Suprapubic skin (tissue), 4 donors: ENCODE measurements at places on chromosomes 13 and 19. TPM values are rescaled to one million over a fixed set of nuclear protein-coding genes. Genes with fewer than 3 reads are reported as not detected.

DNA sequence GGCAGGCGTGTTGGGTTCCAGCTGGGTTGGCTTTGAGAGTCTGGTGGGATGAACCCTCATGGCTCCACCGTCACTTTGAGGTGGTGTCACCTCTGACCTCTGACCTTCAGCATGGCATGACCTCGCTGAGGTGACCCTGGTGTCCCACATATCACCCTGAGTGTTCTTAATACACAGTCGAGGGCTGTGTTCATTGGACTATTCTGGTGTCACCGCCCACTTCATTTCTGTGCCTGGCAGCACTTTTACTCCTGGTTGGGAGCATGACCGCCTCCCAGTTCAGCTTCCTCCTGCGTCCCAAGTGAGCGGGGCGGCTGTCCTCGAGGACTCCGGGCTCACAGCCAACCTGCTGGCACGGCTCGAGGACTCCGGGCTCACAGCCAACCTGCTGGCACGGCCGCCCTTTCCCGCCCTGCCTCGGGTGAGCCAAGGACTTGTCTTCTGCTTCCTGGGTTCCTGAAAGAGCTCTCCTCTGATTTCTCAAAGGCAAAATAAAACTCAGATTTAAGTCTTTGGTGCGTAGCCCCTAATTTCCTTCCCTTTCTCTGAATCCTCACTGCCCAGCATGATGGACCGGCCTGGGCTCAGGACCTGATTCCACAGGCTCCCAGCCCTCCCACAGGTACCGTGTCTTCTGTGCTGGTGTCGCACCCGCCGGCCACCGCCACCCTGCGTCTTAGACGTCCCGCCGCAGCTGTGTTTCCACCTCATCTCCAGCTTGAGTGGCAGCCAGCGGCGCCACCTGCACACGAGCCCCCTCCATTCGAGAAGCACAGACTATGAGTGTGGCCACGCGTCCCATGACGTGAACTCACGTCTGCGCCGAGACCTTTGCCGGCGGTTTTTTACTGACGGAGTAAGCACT, 10.4 kb downstream of the ATP4B start:
- no peaks in the 10 kb centered on the region for H3K27me3 ChIP-seq
- peaks cover 24% of the 10 kb centered on the region for H3K4me1 ChIP-seq
- no peaks in the 10 kb centered on the region for H3K36me3 ChIP-seq

DNA sequence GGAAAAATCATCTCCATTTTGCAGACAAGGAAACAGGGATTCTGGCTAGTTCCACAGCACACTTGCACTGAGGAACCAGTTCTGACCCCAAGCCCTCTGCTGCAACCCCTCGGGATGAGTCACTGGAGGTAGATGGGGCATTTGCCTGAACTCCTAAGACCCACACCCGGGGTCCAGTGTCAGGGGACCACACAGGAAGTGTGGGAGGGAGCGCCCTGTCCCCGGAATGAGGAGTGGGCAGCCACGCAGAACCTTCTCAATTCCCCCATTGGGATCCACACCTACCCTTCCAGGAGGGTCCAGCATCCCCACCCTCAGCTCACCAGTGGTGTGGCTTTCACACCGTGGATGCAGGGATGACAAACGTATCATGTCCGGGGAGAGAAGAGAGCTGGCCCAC, 62.7 kb downstream of the TSHZ3 start:
- no peaks in the 10 kb centered on the region for H3K36me3 ChIP-seq
- no peaks in the 10 kb centered on the region for H3K27me3 ChIP-seq
- DNase-seq, result no peak

Gene ILF3
- total RNA-seq, result 280 TPM

- no peak overlapping the region for H3K4me3 ChIP-seq
- H3K27ac ChIP-seq, result no peak overlapping the region
- DNase-seq, result no peak
- no peaks in the 10 kb centered on the region for H3K36me3 ChIP-seq
- H3K4me1 ChIP-seq, result no peaks in the 10 kb centered on the region
- H3K27me3 ChIP-seq, result peaks cover 16% of the 10 kb centered on the region
Observed at GRCh38 chr19:42140125-42140754, 8.0 kb upstream of the POU2F2 start.

Gene BST2
- total RNA-seq, result 9.4 TPM

DNA sequence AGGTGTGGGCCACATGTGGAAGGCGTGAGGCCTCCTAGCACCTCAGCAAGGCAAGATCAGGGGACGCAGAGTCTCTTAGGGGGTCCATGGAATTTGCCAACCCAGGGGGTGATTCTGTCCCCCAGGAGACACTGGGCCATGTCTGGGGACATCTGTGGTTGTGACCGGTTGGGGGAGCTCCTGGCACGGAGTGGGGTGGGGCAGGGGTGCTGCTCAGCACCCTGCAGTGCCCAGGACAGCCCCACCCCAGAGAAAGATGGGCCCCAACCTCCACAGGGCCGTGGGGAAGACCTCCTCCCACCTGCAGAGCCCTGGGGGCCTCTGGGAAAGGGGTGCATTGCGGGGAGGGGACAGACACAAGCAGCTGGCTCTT, 4.0 kb downstream of the MKNK2 start:
- H3K4me1 ChIP-seq, result peaks cover 86% of the 10 kb centered on the region
- peaks cover 39% of the 10 kb centered on the region for H3K36me3 ChIP-seq
- H3K4me3 ChIP-seq, result peak overlapping the region; percentile 85
- H3K27ac ChIP-seq, result peak overlapping the region; percentile 93

- H3K27me3 ChIP-seq, result no peaks in the 10 kb centered on the region
- H3K4me1 ChIP-seq, result no peaks in the 10 kb centered on the region
- H3K27ac ChIP-seq, result no peak overlapping the region
- H3K36me3 ChIP-seq, result peaks cover 80% of the 10 kb centered on the region
- DNase-seq, result no peak
- H3K4me3 ChIP-seq, result no peak overlapping the region
Observed at GRCh38 chr13:24450530-24450929, 62.0 kb downstream of the PARP4 start.

GRCh38 chr13:75766636-75767035, 130.5 kb downstream of the LMO7 start:
- H3K27ac ChIP-seq, result no peak overlapping the region
- no peaks in the 10 kb centered on the region for H3K27me3 ChIP-seq
- no peak for DNase-seq
- peaks cover 35% of the 10 kb centered on the region for H3K4me1 ChIP-seq
- H3K36me3 ChIP-seq, result no peaks in the 10 kb centered on the region

DNA sequence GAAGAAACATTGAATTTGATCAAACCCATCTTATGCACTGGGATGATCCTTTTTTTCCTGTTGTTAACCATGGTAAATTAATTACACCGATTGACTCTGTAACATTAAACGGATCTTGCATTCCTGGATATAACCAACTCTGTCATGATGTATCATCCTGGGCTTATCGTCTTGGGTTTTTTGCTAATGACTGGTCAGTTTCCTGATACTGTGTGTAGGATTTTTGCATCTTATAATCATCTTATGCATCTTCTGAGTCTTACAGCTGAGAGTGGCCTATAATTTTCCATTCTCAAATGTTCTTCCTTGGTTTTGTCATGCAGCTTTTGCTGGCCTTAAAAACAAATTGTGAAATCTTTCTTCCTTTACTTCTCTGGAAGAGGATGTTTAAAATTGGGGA, 12.8 kb downstream of the DCUN1D2 start:
- no peak overlapping the region for H3K27ac ChIP-seq
- H3K4me3 ChIP-seq, result no peak overlapping the region
- H3K4me1 ChIP-seq, result no peaks in the 10 kb centered on the region
- DNase-seq, result no peak
- no peaks in the 10 kb centered on the region for H3K27me3 ChIP-seq

DNA sequence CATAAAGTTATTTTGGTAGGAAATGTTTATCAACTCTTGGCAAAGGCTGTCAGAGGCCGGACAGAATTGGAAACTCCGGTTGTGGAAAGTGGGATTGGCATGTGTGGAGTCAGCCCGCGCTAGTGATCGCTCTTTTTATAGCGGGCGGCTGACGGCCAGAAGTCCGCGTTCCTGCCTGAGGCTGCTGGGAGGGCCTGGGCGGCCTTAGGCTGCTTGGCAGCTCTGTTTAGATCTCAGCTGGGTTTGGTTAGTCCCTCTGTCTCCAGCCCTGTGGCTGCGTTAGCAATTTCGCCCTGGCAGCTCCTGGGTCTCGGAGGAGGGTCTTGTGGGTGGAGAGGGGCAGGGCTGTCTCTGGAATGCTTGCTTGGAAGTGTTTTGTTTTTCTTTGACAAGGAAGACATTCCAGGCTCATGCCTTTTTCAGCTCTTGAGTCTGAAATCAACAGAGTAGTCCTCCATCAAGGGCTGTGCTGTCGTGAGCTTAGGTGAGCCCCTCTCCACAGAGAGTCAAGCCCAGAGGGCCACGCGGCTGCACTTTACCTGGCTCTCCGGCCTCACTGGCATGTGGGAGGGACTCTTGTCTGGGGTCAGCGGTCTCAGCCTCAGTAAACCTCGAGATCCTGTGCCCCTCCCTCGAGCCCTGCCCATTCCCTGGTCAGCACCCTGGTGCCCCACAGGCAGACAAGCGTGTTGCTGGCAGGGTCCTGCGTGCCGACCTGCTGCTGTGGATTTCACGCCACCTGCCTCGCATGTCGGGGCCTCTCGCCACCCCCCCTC, 22.5 kb downstream of the DOT1L start:
- H3K36me3 ChIP-seq, result peaks cover 62% of the 10 kb centered on the region
- peak overlapping the region; percentile 16 for H3K4me3 ChIP-seq
- peak; percentile 90 for DNase-seq
- no peaks in the 10 kb centered on the region for H3K27me3 ChIP-seq

Gene CABP5
- total RNA-seq, result not detected

- DNase-seq, result no peak
- H3K27ac ChIP-seq, result no peak overlapping the region
- H3K36me3 ChIP-seq, result peaks cover 30% of the 10 kb centered on the region
Observed at GRCh38 chr13:49165798-49166752, 54.1 kb upstream of the MLNR start.

DNA sequence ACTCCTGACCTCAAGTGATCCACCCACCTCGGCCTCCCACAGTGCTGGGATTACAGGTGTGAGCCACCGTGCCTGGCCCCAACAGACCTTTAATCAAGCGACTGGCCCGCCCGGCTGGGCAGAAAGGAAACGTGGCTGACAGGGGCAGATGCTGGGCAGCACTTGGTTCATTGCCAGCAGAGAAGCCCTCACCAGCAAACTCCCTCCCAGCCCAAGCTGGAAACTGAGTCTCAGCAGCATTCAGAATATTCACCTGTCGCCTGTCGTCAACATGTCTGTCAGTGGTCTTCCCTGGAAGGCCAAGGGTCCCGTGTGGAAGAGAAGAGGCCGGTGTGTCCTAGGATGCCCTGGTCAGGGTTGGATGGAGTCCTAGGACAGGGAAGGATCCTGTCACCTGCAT, 245.0 kb downstream of the TEX29 start:
- no peak for DNase-seq
- H3K27me3 ChIP-seq, result peaks cover 8% of the 10 kb centered on the region
- no peak overlapping the region for H3K27ac ChIP-seq
- no peak overlapping the region for H3K4me3 ChIP-seq

- H3K36me3 ChIP-seq, result no peaks in the 10 kb centered on the region
- peaks cover 7% of the 10 kb centered on the region for H3K4me1 ChIP-seq
- DNase-seq, result no peak
- H3K27me3 ChIP-seq, result peaks cover 4% of the 10 kb centered on the region
- peak overlapping the region; percentile 32 for H3K27ac ChIP-seq
- no peak overlapping the region for H3K4me3 ChIP-seq
Observed at GRCh38 chr13:109971456-109972090, 185.2 kb upstream of the IRS2 start.

DNA sequence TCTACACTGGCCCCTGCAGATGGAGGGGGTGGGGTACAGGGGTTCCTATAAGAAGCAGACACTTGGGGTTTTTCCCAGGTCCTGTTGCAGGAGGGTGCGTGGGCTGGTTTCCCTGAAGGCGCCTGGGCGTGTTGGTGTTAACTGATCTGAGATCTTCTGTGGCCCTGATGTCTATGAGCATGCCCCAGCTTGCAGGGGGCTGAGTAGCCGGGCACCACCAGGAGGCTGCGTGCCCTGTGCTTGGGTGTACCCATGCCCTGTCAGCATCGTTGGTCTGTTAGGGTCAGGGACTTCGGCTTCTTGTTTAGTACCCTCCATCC, 45.3 kb downstream of the CAPN12 start:
- H3K27ac ChIP-seq, result peak overlapping the region; percentile 84
- no peaks in the 10 kb centered on the region for H3K27me3 ChIP-seq
- peaks cover 36% of the 10 kb centered on the region for H3K36me3 ChIP-seq
- no peak overlapping the region for H3K4me3 ChIP-seq
- DNase-seq, result no peak

GRCh38 chr13:25151626-25152195, 20.4 kb downstream of the AMER2 start:
- no peak for DNase-seq
- H3K4me1 ChIP-seq, result no peaks in the 10 kb centered on the region
- no peak overlapping the region for H3K4me3 ChIP-seq
- no peaks in the 10 kb centered on the region for H3K36me3 ChIP-seq
- H3K27ac ChIP-seq, result no peak overlapping the region

DNA sequence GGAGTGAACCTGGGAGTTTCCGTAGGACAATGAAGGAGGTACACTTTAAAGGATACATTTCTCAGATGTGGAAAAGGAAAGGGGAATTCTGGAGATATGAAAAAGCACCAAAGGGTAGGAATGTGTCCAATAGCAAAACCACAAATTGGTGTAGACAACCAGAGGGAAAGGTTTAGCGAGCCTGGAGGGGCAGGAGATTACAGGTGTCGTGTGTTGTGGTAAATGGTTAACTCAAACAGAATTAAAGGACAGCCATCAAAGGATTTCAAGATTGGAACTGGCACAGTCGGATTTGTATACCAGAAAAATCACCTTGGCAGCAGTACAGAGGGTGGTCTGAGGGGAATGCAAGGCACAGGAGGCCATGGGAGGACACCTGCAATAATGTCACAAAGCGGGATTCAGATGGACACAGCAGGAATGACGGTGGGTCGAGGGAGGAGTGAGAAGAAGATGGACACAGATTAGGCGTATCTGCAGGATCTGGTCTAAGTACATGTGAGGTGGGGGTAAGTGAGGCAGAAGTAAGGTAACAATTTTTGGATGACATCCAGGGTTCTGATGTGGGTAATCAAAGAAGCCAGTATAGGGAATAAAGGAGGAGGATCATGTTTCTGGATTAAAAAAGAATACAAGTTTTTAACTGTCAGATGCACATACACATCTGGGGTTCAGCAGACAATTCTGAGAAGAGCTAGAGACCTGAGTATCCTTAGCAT, 361.6 kb downstream of the KLF12 start:
- no peaks in the 10 kb centered on the region for H3K36me3 ChIP-seq
- DNase-seq, result no peak
- no peaks in the 10 kb centered on the region for H3K27me3 ChIP-seq
- no peak overlapping the region for H3K4me3 ChIP-seq
- no peak overlapping the region for H3K27ac ChIP-seq

Gene CYP2A7
- total RNA-seq, result not detected

Gene DAND5
- not detected for total RNA-seq

Gene LSR
- 67.4 TPM for total RNA-seq

Gene KIR2DL3
- not detected for total RNA-seq

- peaks cover 47% of the 10 kb centered on the region for H3K36me3 ChIP-seq
- no peak for DNase-seq
- H3K27me3 ChIP-seq, result no peaks in the 10 kb centered on the region
Observed at GRCh38 chr19:55597501-55597921, 1.8 kb downstream of the FIZ1 start.

- no peaks in the 10 kb centered on the region for H3K36me3 ChIP-seq
- no peak overlapping the region for H3K4me3 ChIP-seq
- peaks cover 4% of the 10 kb centered on the region for H3K4me1 ChIP-seq
- no peak overlapping the region for H3K27ac ChIP-seq
Observed at GRCh38 chr13:44385401-44385800, 11.8 kb downstream of the SERP2 start.

- H3K4me3 ChIP-seq, result no peak overlapping the region
- H3K27ac ChIP-seq, result no peak overlapping the region
- no peaks in the 10 kb centered on the region for H3K36me3 ChIP-seq
- no peak for DNase-seq
- no peaks in the 10 kb centered on the region for H3K27me3 ChIP-seq
Observed at GRCh38 chr13:30675717-30676116, 58.0 kb downstream of the USPL1 start.

- H3K4me3 ChIP-seq, result no peak overlapping the region
- no peak for DNase-seq
- H3K27me3 ChIP-seq, result no peaks in the 10 kb centered on the region
Observed at GRCh38 chr13:110497003-110497402, 64.5 kb downstream of the RAB20 start.
